Fibroblast of skin of abdomen (primary cell): ENCODE measurements at places on chromosomes 12 and 14.

- DNase-seq, result no peak
These were observed 280.3 kb downstream of the KSR2 start for GRCh38 chr12:117688446-117688845.

DNA sequence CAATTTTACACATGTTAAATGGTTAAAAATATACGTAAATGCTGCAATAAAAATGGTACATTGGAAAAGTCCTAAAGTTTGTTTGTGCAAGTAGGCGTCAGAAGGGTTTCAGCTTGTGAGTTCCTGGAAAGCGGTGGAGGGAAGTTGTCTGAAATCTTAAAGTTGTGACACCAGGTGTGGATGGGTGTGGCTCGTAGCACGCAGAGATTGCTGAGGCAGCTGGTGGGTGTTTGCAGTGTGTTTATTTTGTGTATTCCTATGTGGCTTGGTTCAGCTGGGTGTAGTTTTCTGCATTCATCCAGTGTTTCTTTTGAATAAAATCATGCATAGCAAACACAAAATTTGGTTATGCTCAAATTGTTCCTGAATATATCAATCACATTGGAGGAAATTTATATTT lies 136.8 kb upstream of the TBX3 start:
- DNase-seq, result no peak

DNA sequence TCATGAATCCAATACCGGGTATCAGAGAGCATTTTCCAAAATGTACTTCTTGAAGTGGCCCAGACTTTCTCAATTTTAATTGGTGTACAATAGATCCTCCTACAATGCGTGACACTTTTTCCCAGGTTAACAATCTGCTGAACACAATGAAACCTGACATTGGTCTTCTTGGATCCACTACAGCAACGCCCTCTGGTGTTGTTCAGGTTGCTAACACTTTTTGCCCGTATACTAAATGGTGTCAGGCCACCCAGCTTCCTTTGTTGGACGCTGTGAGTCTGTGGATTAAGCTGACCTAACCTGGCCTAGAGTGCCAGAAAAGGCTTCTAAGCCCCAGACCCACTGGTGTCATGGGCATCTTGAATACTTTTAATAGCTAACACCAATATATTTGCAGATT lies 89.2 kb downstream of the KCNK10 start:
- DNase-seq, result no peak

GRCh38 chr14:89856871-89857345 lies 97.6 kb downstream of the EFCAB11 start:
- peak; percentile 33 for DNase-seq

- DNase-seq, result peak; percentile 69
These were observed 1599.6 kb upstream of the TMEM132C start for GRCh38 chr12:126667339-126667738.

DNA sequence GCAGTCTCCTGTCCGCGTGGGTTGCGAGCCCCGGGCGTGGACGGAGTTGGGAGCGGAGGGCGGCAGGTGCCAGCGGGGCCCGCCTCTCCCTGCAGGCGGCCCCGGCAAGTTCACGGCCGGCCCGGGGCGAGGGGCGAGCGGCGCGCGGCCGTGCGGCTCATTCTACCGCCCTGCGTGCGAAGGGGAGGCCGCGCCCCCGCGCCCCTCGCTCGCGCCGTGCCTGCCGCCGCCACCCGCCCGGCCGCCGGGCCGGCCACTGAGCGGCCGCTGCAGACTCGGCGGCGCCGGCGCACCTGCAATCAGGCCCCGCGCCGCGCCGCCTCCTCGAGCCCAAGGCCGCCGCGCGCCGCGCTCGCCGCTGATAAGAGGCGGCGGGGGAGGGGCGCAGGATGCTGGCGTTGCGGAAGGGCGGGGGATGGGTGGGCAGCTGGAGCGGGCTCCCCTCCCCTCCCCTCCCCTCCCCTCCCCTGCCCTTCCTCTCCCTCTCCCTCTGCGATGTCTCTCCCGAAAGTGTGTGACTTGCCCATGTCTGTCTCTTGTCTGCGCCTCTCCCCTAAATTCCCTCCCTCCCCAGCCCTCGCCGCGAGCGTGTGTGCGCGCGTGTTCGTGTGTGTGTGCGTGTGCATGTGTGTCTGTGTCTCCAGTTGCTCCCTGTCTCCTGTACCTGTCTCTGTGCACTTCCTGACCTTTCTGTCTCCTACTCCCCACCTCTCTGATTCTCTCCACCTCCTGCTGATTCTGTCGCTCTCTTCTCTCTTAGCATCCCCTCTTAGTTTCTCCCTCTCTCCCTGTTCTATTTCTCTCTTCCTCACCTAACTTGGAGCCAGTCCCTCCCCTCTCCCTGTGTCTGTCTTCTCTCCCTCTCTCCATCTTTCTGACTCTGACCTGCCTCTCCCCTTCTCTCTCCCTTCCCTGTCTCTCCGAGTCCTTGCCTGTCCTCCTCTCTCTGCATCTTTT lies 768.1 kb upstream of the TBX3 start:
- peak; percentile 25 for DNase-seq

GRCh38 chr14:58994130-58994529 lies 194.3 kb upstream of the DAAM1 start:
- DNase-seq, result peak; percentile 22

DNA sequence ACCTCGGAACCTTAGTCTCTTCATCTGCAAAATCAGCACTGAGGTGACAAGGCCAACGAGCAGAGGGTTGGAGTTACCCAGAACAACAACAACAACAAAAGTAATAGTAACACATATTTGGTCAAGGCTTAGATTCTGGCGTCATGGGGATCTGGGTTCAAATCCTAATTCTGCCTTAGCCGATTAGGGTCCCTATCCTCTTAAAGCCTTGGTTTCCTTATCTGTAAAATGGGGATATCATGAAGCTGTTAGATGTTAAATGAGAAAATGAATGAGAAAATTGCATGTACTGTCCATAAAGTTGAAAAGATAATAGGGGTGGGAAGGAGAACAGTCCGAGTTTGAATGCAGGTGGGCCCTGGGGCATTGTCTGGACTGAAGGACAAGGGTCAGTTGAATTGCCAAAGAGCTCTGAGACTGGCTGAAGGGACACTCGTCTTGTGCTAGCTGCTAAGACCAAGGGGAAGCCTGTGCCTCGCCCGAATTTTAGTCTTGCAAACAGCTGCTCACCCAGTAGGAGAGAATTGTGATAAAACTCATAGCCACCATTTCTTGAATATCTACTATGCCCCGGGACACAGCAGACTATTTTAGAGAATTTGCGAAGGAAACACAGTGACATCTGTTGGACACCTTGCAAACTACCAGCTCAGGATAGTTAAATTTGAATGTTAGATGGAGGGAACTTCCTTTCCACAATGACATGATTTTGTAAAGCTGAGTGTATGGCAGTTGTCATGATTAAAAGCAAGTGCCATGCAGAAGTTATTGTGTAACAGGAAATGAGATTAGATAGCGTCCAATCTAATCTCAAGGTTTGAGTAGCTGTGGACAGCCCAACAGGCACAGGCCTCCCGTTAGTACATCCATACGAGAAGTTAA lies 6.8 kb upstream of the HNF1A start:
- DNase-seq, result peak; percentile 60

DNA sequence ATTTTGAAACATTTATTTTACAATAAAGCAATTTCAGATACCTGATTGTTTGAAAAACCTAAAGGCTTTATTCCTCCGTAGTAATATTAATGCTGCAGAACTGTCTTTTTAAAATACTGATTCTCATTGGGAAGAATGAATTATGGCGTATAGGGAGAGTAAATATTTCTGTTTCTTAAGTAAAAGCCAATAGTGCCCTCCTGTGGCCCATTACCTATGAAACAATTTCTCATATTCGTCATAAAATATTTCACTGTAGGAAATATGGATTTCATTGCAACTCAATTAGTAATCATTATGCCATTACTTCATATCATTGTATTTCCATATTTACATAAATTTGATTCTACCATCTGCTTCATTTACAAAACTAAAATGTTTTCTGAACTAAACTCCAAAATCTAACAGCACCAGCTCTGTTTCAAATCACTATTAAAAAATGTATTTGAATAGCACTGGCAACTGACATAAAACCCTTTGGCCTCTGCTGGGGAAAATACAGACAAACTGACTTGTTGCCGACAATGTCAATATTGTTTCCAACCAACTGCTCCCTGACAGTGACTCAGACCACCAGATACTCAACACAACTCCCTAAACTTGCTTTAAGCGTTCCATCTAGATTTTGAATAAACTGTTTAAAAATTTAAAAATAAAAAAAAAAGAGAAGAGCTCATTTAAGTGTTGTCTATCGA lies 290.3 kb downstream of the NAV3 start:
- DNase-seq, result peak; percentile 23
